Urothelium cell line (cell line): ENCODE measurements at places on chromosomes 13 and 19.

GRCh38 chr13:75023609-75024008 lies 458.4 kb downstream of the TBC1D4 start:
- DNase-seq, result no peak

DNA sequence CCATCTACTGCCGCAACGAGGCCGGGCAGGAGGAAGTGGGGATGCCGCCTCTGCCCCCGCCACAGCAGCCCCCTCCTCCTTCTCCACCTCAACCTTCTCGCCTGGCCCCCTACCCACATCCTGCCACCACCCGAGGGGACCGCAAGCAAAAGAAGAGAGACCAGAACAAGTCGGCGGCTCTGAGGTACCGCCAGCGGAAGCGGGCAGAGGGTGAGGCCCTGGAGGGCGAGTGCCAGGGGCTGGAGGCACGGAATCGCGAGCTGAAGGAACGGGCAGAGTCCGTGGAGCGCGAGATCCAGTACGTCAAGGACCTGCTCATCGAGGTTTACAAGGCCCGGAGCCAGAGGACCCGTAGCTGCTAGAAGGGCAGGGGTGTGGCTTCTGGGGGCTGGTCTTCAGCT lies 3.4 kb upstream of the NUP62 start:
- no peak for DNase-seq

DNA sequence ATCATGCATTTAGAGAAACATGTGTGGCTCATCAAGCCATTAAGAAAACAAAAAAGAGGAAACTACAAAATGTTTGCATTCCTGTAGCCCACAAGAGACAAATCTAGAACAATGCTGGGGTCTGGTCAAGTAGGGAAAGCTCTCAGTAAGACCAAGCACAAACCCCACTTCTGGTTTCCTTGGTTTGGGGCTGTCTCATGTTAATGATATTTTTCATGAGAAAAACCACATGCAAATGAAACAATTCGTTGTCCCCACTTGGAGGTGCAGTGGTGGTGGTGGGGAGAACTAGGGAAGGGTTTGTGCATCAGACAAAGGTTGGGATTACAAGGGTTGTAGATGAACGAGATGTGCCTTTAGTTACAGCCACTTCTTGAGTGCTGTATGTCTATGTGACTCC lies 7.0 kb upstream of the RB1 start:
- no peak for DNase-seq

DNA sequence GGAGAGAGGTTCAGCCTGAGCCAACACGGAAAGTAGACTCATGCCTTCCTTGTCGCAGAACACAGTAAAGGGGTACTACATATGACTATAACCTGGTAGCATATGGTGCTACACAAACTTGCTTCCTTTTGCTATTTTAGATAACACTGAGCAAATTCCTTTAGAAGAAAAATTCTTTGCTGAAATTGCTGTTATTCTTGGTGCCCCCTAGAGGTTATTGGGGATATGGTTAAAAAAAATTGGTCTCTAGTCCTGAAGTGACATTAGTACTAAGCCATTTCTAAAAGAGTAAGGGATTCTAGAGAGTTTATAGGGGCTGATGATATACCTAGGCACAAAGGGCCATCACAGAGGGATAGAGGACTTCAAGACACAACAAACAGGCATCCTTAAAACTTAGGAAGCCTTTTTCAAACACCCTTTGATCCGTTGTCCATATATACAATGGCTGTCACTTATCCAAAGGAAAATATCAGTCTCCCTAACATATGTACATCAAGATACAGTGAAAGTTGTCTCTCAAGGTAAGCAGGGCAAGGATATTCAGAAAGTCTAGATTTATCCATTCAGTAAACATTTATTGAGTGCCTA lies 13.9 kb upstream of the HS6ST3 start:
- no peak for DNase-seq

GRCh38 chr19:19610376-19611202 lies 7.9 kb downstream of the PBX4 start:
- DNase-seq, result no peak

GRCh38 chr19:16901491-16902175 lies 12.8 kb downstream of the F2RL3 start:
- DNase-seq, result no peak

DNA sequence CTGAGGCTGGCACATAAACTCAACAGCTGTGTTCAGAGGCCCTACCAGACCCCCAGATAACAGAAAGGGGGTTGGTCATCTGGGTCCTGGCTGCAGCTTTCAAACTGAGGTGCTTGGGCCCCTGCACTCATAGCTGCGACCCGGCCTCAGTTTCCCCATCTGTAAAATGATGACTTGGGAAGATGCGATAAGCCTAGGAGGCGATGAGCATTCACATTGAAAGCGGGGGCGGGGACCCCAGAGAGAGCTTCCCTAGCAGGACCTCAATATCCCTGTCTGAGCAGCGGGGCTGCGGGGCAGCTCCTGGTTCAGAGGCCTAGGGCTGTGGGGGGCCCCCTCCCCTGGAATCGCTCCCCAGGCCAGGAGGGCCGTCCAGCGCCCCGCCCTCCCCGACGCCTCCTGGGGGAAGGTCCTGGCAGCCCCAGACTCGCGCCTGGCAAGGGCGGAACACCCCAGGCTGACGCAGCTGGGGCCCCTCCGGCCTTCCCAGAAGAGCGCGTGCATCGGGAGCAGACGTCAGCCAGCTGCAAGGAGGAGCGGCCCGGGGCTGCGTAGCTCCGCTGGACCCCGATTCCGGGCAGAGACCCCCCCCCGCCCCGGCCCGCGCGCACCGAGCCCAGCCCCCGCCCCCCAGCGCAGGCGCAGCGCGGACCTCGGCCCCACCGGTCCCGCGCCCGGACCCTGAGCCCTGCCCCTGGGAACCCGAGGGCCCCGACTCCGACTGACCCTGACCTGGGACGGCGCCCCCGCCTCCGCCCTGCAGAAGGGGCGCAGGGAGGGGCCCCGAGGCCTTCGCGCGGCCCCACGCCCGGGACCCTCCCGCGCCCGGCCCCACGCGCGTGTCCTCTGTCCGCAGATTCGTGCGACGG lies 3.5 kb downstream of the FSTL3 start:
- peak; percentile 56 for DNase-seq

DNA sequence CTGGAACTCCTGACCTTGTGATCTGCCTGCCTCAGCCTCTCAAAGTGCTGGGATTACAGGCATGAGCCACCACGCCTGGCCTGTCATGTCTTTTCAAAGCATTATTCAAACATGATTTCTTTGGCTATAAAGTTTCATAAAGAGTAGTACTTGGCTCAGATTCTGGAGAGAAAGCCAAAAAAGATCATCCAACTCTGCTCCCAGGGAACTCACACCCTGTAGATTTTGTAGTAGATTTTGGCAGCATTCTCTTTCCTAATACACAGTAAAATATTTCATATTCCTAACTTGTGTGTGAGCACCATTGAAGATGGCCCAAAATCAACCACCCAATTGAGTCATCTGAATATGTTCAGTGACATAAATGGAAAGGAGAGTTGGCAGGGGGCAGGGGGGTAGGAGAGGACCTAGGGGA lies 48.4 kb downstream of the CAB39L start:
- no peak for DNase-seq

- no peak for DNase-seq
Observed at GRCh38 chr19:29292562-29292961, 79.6 kb upstream of the UQCRFS1 start.

DNA sequence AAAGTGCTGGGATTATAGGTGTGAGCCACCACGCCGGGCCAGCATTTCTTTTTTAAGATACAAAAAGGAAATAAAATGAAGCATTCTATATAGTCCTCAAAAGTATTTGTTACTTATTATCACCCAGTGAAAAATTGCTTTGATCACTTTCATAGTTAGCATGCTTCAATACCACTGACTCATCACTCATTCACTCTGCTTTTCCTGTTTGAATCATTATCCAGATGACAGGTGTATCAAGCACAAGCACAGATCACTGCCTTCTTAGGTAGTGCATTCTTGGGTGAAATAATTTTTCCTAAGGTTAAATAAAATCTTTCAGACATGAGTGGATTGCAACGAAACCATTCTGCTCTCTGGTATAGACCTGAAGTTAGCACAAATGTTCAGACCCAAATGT lies 35.8 kb upstream of the SPART start:
- peak; percentile 17 for DNase-seq

- DNase-seq, result no peak
Observed at GRCh38 chr19:55341595-55342531, 2.2 kb downstream of the KMT5C start.

- DNase-seq, result no peak
Observed at GRCh38 chr13:45584816-45585215, 30.7 kb downstream of the ERICH6B start.

DNA sequence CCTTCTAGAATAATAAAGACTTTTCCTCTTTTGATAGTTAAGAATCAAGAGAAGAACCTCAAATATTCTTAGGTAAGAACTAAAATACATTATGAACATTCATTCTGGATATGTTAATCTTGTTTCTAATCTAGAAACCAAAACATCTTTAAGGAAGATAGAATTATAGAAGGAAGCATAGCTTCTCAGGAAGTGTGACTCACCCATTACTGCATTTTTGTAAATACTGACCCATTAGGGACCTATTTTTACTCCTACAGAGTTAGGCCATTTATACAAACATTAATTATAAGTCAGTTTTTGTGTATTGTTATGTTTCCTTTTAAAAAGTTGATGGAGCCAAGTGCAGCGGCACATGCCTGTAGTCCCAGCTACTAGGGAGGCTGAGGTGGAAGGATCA lies 147.1 kb downstream of the NUFIP1 start:
- DNase-seq, result no peak

DNA sequence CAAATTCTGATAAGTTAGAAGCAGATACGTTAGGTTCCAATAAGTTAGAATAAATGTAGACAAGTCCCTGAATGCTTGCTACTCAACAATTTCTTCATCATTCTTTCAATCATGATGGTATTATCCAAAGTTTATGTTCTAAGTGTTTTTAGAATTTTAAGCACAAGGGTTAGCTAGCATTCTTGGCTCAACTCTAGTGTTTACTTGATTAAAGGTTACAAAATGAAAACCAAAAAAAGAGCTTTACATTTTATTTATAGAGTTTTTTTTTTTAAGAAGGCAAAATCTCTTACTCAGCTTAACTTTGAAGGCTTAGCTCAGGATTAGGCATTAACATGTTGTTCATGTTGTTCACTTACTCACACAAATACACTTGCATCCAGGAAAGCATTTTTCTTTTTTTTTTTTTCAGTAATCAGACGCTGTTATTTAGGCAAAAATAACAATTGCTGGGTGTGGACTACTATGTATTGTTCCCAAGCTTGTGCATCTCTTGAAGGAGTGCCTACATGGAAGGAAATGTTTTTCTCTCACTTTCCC lies 420.6 kb downstream of the DCT start:
- no peak for DNase-seq

DNA sequence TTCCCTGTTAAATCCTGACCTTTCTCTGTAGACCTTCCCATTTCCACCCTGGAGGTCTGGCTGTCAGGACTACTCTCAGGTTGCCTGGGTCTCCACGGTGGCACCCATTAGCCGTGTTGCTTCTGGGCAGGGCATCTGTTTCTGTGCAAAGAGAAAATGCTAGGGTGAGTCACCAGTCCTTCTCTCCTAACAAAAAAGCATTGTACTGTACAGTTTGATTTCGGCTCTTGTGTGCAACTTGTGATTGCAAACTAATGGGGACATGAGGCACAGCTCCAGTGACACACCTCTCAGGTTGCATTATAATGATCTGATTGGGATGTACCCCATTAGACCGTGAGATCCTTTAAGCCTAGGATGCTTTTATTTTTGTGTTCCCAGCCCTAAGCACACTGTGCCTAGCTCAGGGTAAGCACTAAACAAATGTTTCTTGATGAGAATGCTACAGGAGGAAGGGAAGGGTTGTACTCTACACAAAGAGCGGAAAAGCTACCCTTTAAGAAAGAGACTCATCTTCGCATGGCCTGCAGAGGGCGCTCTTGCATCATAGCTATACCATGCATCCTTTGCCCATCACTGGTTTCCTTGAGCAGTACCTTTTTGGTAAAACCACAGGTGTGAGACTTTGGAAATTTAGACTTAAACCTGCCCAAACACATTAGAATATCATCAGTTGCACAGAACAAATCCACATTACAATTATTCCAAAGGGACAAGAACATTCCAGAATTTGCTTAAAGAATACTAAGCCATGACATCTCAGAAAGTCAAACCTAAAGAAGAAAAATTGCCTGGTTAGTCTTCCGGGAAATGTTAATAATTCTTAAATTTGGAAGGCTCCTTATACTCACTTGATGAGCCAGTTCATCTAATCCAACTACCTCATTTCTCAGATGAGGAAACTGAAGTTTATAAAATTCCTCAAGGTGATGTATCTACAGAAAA lies 20.3 kb upstream of the TRIM13 start:
- peak; percentile 52 for DNase-seq

DNA sequence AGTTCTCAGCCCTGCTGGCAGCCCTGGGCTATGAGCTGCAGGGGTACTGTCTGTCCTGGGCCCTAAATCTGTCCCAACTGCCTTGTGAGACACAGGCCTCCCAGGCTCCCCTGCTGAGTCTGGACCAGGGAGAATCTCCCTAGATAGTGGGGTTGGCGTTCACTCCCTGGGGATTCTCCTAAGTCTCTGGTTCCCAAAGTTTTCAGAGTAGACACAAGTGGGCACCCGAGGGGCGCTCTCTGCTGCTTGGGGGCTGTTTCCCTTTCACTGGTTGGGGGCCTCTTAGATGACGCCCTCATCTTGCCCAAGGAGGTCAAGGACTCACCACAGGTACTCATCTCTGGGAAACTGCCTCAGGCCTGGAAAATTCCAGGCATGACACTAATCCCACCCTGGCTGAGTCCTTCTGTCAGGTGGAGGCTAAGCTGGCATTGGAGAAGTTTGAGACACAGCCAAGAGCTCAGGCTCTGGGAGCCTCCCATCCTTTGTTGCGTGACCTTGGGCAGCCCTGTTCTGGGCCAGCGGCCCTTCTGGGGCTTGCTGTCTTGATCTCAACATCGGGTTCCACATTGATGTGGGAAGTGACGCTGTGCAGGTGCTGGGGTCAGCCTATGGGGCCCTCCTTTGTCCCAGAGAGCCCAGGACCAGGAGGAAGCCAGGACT lies 3.9 kb downstream of the RPL18A start:
- DNase-seq, result no peak

- no peak for DNase-seq
Observed at GRCh38 chr13:79525064-79525857, 44.3 kb downstream of the NDFIP2 start.

DNA sequence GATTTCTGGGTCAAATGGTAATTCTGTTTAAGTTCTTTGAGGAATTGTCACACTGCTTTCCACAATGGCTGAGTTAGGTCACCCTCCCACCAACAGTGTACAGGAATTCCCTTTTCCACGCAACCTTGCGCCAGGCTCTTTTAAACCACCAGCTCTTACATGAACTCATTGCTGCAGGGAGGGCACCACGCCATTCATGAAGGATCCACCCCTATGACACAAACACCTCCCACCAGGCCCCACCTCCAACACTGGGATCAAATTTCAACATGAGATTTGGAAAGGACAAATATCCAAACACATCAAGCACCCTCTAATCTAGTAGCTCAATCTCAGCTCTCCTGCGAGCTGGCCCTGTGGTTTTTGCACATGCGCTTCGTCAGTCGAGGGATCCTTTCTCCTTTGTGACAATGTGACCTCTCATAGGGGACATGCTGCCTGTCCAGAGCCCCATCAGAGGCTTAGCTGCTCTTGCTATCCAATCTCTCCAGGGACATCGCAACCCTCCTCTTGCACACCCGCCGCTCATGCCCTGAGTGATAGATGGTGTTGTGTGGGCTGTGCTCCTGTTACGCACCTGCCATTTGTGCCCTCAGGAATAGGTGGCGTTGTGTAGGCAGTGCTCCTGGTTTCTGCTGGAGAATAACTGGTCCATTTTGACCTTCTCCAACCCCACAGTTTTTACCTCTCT lies 328.0 kb downstream of the UQCRFS1 start:
- no peak for DNase-seq
